ENCODE measurements at places on chromosomes 7 and 10. TPM values are rescaled to one million over a fixed set of nuclear protein-coding genes. Genes with fewer than 3 reads are reported as not detected.

The NUTM2E gene
- total RNA-seq, result not detected

The CLDN15 gene
- 7.5 TPM for total RNA-seq

The DYDC2 gene
- total RNA-seq, result 0.53 TPM

The SUPV3L1 gene
- total RNA-seq, result 28.2 TPM

The UPK3BL2 gene
- total RNA-seq, result 4.7 TPM
